ENCODE measurements at places on chromosomes 5 and 9.

GRCh38 chr5:17132444-17133083, 84.9 kb upstream of the BASP1 start:
- DNase-seq = peak; percentile 55

DNA sequence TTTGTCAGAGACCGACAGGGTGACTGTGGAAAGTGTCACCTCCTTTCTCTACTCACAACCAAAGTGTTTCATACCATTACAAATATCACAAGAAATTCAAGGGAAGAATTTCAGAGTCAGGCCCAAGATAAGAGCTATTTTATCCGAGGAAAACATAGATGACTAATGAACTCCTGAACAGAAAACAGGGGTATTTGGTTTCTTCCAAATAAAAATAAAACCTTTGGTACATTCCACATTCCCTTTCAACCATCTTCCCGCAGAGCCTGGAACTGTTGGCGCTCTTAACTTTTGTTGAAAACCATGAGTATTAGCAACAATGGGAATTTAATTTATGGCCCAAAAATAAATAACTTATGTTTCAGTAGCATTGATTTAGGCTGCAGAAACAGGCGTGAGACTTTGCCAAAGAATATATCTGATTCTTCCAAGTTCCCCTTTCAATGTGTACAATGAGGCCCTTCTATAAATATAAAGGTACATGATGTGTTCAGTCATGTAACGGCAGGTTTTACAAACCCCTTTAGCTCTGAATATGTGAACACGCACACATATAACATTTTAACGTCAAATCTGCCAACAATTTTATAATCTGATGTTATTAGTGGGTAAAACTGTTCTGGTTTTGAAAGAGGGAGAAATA, 69.5 kb downstream of the RETREG1 start:
- DNase-seq = no peak

DNA sequence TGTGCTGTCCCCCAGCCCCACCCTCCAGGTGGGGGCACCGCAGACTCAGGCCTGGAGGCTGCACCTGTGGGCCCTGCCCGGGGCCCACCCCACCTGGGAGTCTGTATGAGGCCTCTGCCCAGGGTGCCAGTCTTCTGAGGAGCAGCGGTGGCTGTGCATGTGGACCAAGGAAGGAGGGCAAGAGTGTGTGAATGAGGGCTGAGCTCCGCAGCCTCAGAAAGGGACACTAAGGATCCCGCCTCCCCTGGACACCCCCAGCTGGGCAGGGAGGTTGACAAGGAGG, 19.1 kb downstream of the FGD3 start:
- DNase-seq = no peak

GRCh38 chr9:94860678-94861588, 134.4 kb downstream of the AOPEP start:
- DNase-seq = peak; percentile 82

GRCh38 chr5:64331597-64332277, 166.1 kb downstream of the RNF180 start:
- no peak for DNase-seq

DNA sequence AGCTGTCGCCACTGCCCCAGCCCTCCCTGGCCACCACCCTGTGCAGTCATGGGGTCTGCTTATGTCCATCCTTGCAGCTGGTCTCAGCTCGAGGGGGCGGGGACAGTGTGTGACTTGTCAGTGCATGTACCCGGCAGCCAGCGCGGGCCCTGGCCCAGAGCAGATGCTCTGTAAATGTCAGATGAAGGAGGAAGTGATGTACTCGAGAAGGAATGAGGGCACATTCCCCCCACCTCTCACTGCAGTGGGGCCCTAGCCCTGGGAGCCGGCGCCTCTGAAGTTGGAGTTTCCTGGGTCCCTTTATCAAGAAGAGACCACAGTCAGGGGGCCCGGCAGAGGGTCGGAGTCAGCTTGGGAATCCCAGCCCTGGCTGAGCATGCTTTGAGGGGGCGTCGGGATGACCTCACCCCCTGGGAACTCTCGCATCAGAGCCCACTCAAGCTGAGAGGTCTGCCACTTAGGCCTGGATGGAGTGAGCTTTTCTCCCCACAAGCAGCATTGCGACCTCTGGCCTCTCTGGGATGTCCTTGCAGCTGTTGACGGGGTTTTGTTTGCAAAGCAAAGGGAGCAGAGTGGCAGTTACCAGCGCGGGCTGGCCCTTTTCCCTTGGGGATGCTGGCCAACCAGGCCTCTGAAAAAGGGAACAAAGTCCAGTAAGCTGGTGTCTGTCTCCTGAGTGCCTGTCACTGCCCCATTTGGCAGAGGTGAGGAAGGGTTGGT, 19.0 kb downstream of the NEURL1B start:
- DNase-seq = peak; percentile 95

GRCh38 chr5:92401492-92401891, 1018.4 kb upstream of the ARRDC3 start:
- peak; percentile 8 for DNase-seq

DNA sequence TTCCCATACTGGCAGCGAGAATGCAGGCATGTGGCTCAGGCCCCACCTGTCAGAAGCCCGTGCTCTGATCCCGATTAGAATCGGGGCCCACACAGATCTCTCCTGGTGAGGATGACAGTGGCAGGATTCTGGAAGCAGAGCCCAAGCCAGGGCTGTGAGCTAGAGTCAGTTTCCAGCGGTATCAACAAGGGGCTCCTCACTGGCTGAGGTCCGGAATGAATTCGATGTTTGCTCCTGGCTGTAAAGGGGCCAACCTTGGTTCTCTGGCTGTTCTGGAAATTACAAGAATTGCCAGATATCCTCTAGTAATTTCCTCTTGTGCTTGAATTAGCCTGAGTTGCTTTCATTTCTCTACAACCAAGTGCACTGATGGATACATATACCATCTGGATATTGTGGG, 129.1 kb upstream of the SPRY4 start:
- DNase-seq = no peak

GRCh38 chr5:151509231-151509630, 61.8 kb downstream of the SLC36A1 start:
- no peak for DNase-seq

DNA sequence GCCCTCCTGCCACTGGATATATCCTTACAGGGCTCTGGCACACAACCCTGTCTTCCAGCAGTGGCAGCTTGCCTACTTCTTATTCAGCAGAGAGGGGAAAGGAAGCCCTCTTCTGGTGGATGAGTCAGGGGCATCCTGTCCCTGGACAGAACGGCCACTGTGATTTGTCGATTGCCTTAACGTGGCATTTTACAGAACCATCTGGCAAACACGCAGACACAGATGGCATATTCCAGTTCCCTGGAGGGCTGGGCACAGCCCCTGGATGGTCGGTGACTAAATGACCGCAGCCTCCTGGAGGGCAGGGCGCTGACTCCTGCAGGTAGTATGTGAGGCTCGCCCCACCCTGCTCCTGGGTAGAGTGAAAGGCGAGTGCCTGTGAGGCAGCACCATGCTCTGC, 62.1 kb downstream of the DCP2 start:
- peak; percentile 37 for DNase-seq

DNA sequence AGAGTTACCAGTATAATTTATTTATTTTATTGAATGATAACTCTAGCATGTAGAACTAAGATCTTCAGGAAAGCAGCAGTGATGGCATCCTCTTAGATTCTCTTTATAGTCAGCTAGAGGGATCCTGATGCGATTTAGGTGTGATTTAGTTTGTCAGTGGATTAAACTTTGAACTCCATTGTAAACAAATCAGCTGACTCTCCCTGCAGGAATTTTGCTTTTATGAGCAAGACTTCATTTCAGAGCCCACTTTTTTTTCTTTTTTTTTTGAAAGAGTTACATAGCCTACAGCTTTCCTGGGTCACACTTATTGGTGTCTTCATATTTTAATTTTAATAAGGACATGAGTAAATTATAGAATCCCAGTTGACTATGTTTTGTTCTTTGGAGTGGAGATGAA, 93.8 kb upstream of the SEMA6A start:
- no peak for DNase-seq

GRCh38 chr9:34343090-34343489, 13.7 kb downstream of the NUDT2 start:
- DNase-seq = no peak

DNA sequence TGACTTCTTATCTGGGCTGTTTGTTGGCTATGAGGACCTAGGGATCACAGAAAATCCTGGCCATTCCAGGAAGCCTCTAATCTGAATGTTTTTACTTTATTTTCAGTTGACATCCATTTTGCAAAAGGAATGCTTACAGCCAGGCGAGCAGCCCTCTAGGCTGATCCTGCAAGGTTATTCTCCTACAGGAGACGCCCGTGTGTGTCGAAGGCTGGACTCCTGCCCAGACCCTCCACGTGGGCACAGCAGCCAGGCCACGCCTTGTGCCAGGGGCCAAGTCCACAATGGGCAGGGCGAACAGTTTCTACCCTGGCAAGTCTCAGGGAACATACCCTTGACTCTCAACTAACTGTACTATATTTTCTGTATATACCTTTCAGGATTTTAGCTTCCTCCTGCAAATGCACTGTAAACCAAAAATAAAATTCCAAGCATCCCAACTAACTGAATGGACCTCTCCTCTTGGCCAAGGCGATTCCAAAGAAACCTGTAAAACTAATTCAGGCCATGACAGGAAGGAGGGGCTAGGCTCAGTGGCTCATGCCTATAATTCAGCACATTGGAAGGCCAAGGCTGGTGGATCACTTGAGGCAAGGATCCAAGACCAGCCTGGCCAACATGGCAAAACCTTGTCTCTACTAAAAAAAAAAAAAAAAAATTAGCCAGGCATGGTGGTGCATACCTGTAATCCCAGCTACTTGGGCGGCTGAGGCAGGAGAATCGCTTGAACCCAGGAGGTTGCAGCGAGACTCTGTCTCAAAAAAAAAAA, 5.7 kb downstream of the CMBL start:
- peak; percentile 35 for DNase-seq

GRCh38 chr5:135442431-135443160, 4.6 kb downstream of the DCANP1 start:
- no peak for DNase-seq

- DNase-seq = no peak
These were observed 83.9 kb downstream of the TRPM3 start for GRCh38 chr9:71037521-71037920.

GRCh38 chr9:78267889-78268288, 29.0 kb upstream of the PSAT1 start:
- no peak for DNase-seq

GRCh38 chr9:76216161-76216649, 178.0 kb downstream of the RFK start:
- DNase-seq = peak; percentile 78

DNA sequence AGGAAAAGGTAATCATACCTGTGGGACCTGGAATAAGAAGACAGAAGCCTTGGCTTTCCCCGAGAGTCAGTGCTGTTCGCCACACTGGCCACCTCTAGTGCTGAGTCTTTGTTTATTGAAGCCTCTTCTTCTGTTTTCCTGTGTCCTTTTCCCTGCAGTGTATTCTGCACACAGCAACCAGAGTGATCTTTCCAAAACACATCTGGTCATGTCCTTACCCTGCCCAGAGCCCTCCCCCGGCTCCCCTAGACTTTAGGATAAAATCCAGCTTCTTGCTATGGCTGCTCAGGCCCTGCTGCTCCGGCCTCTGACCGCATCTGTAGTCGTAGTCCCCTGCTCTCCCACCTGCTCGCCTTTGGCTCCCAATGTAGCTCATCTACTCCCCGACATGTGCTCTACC, 28.3 kb downstream of the GALNT10 start:
- no peak for DNase-seq

DNA sequence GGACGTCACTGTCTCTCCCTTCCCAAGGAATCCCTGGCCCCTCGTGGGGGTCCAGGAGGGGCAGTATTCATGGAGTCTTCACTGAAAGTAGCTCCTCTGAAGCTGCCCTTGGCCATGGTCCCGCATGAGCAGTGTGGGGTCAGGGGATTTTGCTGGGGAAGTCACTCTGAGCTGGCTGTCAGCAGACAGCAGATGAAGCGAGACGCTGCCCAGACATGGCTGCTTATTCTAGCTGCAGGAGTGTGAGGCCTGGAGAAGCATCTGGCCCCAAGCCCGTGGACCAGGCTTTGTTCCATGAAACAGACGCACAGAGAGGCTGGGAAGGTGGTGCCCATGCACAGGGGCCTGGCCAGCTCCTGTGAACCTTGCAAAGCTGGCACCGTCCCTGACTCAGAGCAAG, 21.5 kb upstream of the ASS1 start:
- DNase-seq = no peak

DNA sequence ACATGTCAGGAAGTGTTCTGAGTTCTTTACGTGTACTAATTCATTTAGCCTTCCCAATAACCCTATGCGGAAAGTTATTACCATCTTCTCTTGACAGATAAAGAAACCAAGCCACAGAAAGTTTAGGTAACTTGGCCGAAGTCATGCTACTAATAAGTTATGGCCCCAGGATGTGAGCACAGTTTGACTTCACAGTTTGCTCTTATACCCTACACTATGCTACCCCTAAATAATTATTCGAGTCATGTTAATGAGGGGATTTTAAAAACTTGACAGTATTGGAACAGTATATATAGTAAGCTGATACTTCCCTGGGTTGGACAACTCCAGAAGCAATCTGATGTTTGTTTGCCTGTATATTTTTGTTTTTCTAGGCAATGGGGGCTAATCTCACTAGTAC, 29.4 kb upstream of the PDCD1LG2 start:
- no peak for DNase-seq

GRCh38 chr5:157100140-157100679, 8.6 kb downstream of the HAVCR2 start:
- DNase-seq = peak; percentile 53

GRCh38 chr5:134122530-134122929, 8.0 kb downstream of the TCF7 start:
- DNase-seq = no peak

DNA sequence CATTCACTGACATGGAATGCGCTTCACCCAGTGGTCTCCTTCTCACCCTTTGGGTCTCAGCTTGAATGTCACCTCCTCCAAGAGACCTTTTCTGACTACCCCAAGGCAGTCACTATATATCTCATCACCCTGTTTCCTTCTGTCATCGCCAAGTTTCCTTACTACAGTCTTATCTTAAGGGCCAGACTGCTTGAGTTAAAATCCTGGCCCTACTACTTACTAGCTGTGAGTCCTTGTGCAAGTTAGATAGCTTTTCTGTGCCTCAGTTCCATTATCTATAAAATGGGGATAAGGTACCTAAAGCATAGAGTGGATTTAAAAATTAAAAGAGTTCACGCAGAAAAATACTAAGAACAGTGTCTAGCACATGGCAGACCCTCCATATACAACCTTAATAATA, 132.4 kb downstream of the GABBR2 start:
- no peak for DNase-seq

- no peak for DNase-seq
These were observed 98.5 kb downstream of the NR3C1 start for GRCh38 chr5:143304836-143305475.

DNA sequence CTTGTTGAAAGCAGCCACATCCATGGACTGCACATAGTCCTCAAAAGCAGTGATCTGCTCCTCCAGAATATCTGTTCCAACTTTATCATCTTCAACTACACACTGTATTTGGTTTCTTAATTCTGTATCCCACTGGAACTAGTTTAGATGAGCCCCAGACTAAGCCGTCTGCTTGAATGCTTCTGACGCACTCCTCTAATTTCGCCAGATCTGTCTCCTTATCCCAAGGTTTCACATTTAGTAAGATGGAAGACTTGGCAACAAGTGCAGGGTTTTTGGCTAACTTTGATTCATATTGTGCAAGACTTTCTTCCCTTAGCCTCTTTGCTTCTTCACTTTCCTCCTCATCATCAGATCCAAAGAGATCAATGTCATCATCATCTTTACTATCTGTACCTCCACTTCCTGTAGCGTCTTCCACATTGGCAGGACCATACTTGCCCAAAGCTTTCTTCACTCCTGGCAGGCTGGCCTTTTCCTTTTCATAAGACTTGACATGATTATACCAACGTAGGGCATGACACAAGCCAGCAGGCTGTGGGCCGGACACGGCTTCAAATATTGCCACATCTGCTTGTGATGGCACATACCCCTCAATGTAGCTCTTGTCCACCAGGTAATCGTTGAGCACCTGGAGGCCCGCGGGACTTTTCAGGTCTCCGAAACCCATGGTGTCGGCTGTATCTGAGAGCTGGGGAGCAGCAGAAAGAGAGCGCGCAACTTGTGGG, 56.2 kb upstream of the PIK3R1 start:
- DNase-seq = no peak
